ENCODE measurements at places on chromosomes 5 and 9.
A peak's percentile ranks its signal among the peaks of the same experiment; 100 is the strongest.

DNA sequence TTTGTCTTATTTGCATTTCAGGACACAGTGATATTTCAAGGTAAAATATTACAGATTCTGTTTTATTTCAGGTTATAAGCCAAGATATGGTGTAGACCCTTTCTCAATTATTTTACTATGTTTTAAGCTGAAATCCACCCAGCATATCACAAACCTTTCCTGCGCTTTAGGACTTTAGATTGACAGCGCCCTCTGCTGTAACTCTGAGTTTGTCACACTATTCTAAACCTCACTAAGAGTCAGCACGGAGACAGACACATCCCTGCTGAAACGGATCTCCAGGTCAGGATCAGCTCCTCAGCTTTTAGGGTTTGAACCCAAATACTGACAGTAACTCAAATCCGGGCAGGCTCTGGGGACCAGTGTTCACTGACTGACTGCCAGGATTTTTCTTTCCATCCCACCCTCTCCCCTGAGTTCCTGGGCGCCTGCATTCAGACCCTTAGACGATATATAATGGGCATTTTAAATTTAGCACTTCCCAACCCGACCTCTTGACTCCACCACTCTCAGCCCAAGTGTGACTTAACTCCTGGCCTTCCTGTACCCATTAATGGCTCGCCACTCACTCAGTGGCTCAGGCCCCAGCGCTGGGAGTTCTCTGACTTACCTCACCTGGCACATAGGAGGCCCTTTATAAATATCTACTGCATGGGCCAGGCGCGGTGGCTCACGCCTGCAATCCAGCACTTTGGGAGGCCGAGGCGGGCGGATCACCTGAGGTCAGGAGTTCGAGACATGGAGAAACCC lies 33.5 kb downstream of the TLX3 start:
- DNase-seq: peak; percentile 28

- no peak for DNase-seq
Observed at GRCh38 chr5:82855893-82856550, 221.2 kb downstream of the TMEM167A start.

DNA sequence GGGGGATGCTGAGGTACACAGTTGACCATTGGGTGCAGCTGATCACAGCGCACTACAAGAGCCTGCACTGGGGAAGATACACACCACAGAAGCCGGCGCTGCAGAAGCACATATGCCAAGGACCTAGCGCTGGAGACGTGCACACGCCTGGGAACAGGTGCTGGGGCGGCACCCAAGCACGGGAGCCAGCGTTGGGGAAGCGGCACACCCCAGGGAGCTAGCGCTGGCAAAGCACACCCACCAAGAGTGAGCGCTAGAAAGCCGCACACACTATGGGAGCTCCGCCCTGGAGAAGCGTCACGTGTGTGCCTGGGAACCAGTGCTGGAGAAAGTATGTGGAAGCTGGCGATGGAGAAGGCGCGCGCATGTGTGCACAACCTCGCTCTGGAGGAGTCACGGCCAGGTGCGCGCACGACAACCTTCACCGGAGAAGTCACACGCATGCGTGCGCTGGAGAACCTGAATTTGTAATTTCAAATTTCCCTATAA lies 4.5 kb downstream of the FANCC start:
- DNase-seq: peak; percentile 98

- no peak for DNase-seq
Observed at GRCh38 chr9:120481248-120481647, 98.7 kb downstream of the CDK5RAP2 start.

DNA sequence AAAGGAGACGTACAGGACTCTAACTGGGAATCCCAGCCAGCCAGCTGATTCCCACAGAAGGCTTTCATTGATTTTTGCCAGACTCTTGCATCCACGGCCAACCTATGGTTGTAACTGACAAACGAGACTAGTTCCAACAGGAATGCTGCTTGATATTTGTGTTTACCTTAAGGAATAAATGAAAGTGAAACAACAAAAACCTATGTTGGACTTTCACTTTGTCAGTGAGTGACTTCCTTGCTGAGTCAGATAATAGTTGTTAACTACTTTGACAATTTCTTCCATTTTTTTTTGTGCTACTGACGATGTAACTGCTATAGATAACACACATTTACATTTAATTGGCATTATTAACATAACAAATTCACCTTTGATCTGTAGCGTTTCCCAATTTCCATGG lies 63.4 kb upstream of the LRRTM2 start:
- no peak for DNase-seq

DNA sequence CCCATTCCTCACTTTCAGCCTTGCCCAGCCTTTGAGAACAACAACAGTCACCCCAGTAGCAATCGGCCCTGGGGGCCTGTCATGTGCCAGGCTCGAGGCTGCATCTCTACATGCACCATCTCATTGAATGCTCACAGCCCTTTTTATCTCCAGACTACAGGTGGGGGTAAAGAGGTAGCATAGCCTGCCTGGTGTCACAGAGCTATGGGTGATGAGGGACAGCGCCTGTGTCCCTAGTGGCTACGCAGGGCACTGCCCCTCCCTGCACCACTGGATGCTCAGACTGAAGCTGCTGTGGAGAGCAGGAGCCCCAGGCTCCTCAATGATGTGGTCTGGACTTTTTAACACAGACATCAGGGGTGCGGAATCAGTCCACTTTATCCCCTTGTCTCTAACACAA lies 2.8 kb downstream of the CAMK2A start:
- no peak for DNase-seq

DNA sequence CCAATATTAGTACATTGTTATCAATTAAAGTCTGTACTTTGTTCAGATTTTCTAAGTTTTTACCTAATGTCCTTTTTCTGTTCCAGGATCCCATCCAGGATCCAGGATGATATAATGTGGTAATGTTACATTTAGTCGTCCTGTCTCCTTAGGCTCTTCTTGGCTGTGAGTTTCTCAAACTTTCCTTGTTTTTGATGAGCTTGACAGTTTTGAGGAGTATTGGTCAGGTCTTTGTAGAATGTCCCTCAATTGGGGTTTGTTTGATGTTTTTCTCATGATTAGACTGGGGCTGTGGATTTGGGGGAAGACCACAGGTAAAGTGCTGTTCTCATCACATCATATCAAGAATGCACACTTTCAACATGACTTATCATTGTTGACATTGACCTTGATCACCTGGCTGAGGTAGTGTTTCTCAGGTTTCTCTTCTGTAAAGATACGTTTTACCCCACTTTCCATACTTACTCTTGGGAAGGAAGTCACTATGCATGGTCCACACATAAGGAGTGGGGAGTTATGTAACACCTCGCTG lies 9.6 kb downstream of the NDFIP1 start:
- no peak for DNase-seq

- DNase-seq: no peak
Observed at GRCh38 chr5:75214409-75214808, 22.3 kb downstream of the ANKRD31 start.

GRCh38 chr9:95780121-95780520 lies 95.4 kb upstream of the ERCC6L2 start:
- DNase-seq: no peak

DNA sequence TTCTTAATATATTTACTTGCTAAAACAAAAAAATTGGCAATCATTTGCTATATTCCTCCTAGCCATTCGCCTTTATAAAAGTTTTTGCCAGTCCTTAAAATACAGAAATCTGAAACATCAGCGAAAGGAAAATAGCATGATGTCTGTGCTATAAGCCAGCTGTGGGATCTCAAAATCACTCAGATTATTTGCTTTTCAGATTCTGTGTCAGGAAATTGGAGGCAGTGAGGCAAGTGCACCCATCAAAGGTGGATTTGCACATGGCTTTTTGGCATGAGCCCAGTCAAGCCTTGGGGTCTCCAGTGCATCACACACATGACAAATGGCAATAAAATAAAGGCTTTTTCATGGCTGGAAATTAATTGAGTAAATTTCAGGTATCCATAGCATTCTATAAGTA lies 196.8 kb upstream of the DAPK1 start:
- no peak for DNase-seq

GRCh38 chr9:135010586-135010860 lies 76.9 kb upstream of the OLFM1 start:
- no peak for DNase-seq

DNA sequence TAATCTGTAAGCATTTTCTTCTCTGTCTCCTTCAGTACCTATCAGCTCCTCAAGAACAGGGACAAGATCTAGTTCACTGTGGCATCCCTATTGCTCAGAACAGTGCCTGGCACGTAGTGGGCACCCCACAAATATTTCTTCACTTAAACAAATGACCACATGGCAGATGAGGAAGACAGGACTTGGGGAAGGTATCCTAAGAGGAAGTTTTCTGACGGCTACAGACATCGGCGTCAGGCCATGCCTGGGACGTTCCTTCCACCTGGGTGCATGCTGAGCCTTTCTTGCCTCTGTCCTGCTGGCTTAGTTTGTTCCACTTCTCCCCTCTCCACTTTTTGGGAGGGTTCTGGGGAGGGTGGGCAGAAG lies 60.2 kb downstream of the NEURL1B start:
- no peak for DNase-seq

DNA sequence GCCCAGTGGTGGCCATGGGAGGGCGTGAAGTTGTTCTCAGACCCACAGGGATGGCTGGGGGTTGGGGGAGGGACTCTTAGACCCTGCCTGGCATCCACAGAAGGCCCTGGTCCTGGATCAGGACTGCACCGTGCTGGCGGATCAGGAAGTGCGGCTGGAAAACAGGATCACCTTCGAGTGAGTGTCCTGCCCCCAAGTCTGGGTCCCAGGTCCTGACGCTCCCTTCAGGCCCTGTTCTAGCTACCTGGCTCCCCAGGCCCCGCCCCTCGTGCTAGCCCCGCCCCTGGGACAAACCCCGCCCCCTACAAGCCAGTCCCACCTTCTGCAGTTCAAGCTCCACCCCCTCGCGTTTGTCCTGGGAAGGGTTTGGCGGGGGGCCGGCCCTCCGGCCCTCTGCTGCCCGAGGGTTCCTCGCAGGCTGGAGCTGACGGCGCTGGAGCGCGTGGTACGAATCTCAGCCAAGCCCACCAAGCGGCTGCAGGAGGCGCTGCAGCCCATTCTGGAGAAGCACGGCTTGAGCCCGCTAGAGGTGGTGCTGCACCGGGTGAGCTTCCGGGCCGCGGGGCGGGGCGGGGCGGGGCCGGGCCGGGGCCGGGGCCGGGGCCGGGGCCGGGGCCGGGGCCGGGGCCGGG lies 12.9 kb downstream of the RGS14 start:
- peak; percentile 22 for DNase-seq

GRCh38 chr5:1410156-1411014 lies 34.9 kb downstream of the SLC6A3 start:
- no peak for DNase-seq

DNA sequence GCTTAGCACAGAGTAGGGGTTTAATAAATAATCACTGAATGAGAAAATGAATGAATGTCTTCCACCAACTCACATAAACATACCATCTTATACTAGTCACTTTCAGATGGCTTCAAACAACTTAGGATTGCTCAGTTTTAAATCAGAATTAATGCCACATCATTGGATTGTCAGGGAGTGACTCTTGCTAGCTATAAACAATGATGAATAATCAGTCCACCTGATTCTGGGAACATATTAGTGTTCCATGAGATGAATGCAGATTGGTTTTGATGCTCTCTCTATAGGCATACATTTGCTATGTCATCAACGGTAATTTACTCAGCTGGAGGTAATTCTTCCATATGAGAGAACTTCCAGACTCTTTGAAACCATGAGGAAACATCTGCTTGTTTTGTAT lies 97.4 kb downstream of the CDH9 start:
- DNase-seq: no peak

- DNase-seq: no peak
Observed at GRCh38 chr5:19125956-19126713, 861.9 kb downstream of the CDH18 start.

DNA sequence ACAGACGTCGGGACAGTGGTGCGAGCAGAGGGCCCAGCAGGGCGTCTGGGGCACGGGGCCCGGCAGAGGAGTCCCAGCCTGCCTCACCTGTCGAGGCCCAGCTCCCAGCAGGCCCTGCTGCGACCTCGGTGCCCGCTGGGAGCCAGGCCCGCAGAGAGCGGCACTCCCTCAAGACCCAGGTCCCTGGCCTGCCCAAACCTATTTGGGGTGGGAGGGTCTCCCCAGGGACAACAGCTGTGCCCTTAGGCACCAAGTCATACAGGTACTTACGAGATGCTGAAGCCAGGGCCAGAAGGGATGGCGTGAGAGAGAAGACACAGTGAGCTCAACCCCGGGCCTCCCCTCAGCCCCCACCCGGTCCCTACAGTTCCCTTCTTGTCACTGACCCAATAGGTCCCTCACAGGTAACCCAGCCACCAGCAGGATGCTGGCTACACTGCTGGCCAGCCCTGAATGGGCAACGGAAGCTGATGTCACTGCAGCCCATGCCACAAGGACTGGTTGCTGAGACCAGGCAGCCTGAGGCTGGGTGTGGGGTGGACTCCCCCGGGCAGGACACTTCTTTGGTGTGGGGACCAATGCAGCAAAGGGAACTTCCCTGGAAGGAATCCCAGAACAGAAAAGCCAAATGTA lies 3.7 kb downstream of the NSMF start:
- DNase-seq: no peak

DNA sequence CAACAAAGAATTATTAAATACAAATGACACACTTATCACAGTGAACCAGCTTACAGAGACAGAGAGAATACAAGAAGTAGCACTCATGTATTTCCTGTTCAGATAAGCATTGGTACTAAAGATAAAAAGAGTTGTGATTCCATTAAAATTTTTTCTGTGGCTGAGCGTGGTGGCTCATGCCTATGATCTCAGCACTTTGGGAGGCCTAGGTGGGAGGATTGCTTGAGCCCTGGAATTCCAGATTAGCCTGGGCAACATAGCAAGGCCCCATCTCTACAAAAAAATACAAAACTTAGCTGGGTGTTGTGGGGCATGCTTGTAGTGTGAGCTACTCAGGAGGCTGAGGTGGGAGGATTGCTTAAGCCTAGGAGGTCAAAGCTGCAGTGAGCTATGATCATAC lies 32.9 kb downstream of the FCHO2 start:
- DNase-seq: no peak

DNA sequence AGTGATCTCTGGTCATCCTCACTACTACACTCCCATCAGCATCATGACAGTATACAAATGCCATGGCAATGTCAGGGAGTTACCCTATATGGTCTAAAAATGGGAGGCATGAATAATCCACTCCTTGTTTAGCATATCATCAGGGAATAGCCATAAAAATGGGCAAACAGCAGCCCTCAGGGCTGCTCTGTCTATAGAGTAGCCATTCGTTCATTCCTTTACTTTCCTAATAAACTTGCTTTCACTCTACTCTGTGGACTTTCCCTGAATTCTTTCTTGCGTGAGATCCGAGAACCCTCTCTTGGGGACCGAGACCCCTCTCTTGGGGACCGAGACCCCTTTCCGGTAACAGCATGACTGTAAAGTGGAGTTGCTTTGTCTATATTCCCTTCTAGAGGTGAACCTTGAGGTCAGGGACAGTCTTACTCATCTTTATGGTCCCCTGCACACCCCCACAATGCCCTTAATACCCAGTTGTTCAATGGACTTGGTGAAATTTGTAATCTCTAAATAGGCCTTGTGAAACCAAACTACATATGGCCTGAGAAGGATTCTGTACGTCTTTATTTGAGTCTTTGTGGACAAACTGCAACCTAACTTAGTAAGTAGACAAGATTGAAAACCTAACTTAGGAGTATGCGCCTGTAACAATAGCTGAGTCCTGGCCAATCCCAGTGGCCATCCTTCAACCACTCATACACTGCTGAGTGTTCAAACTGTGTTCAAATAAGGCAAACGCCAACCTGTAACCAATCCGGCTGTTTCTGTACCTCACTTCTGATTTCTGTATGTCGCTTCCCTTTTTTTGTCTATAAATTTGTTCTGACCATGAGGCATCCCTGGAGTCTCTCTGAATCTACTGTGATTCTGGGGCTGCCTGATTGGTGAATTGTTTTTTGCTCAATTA lies 32.3 kb upstream of the UBTD2 start:
- DNase-seq: no peak

GRCh38 chr9:117307701-117308100 lies 107.2 kb downstream of the ASTN2 start:
- no peak for DNase-seq
